ENCODE measurements at places on chromosomes 13 and 19.

- no peak for DNase-seq
These were observed 718.0 kb downstream of the DACH1 start for GRCh38 chr13:71149046-71149445.

DNA sequence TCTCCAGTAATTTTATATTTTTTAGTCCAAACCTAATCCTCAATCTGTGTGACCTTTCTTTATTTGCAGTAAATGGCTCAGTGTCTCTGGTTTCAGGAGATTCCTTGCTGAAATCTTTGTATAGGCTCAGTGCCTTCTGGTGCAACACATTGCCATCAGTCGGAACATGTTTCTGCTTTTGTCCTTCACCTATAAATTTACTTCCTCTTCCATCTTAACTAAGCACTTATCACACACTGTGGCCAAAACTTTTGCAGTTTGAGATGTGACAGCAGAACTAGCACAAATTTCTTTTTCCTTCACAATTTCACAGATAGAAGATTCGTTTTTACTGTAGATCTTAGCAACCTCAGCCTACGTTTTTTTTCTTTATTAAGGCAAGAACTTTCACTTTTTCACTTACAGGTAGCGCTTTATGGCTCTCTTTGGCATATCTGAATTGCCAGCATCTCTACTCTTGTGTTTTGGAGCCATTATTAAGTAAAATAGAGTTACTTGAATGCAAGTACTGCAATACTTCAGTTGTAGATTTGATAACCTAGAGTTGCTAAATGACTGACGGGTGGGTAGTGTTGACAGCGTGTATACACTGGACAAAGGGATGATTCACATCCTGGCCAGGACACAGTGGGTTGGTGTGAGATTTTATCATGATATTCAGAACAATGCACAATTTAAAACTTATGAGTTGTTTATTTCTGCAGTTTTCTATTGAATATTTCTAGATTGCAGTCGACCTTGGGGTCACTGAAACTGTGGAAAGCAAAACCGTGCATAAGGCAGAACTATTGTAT, 44.3 kb downstream of the NDFIP2 start:
- DNase-seq: no peak

- no peak for DNase-seq
These were observed 729.8 kb upstream of the SLC10A2 start for GRCh38 chr13:103795892-103796478.

DNA sequence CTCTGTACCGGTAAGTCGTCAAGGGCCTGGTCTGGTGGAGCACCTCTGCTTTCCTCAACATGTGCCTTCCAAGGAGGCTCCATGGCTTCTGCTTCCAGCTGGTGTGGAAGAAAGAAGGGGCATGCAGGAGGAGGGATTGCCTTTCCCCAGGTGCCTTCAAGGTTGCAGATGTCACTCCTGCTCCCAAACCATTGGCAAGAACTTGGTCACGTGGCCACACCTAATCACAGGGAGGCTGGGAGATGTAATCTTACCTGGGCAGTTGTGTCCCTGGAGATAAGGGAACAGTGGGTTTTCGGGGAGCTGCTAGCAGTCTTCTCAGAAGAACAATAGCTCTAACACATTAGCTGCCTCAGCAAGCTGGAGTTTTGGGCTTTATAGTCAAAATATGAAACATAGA, 9.7 kb upstream of the GPR18 start:
- DNase-seq: no peak

- DNase-seq: no peak
These were observed 142.5 kb downstream of the DCLK1 start for GRCh38 chr13:35988648-35989081.

- peak; percentile 19 for DNase-seq
These were observed 2.0 kb downstream of the SPRY2 start for GRCh38 chr13:80338781-80339562.

- DNase-seq: no peak
These were observed 1.8 kb upstream of the ARRDC5 start for GRCh38 chr19:4904481-4904880.

DNA sequence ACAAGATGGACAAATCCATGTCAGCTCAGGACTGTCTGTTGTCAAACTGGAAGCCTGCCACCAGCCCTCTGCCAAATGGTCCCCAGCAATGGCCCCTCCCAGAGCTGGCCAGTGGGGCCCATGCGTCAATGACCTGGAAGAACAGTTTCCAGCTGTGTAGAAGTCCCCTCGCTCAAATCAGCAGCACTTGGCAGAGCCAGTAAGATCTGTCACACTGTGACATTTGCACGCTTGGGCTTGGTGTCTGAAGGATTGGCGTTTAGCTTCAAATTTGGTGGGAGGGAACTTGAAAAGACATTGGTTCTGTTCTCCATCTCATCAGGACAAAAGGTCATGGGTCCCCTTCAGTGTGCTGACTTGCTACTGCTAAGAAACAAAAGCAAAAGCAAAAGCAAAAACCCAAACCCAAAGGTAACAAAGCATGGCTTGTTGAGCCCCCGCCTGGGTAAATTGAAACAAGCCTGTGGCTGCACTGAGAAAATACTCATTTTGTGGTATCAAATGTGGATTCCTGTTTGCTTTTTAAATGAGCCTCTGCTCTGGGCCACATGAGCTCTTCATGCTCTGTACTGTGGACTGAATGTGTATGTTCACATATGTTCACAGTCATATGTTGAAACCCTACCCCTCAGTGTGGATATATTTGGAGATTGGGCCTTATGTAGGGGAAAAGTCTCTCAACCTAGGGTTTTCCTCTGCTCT, 253.6 kb upstream of the MAB21L1 start:
- no peak for DNase-seq

DNA sequence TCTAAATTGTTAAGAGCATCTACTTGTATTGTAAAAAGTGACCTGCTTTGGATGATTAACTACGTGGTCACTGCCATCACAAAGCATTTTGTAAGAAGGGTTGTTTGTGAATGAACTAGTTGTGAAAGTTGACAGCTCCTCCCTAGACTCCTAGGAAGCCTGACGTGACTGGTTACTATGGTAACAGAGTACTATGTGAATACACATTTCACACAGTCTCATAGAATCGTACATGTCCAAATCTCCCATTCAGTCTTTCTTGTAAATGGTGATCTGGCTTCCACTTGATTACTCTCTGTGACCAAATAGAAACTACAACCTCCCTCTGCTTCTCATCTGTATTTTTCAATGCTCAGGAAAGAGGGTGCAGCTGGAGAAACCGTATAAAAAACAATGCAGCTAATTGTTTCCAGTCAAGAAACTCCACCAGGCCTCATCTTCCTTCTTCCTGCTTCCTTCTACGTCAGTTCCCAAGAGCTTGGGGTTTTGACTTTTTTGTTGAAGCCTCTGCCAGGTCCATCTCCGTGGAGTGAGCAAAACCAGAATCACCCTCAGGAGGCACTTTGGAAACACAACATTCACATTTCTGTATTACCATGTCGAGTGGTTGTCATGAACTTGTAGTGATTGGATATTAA, 83.4 kb downstream of the GPC6 start:
- DNase-seq: no peak

- DNase-seq: no peak
These were observed 152.1 kb downstream of the POSTN start for GRCh38 chr13:37446503-37446902.

DNA sequence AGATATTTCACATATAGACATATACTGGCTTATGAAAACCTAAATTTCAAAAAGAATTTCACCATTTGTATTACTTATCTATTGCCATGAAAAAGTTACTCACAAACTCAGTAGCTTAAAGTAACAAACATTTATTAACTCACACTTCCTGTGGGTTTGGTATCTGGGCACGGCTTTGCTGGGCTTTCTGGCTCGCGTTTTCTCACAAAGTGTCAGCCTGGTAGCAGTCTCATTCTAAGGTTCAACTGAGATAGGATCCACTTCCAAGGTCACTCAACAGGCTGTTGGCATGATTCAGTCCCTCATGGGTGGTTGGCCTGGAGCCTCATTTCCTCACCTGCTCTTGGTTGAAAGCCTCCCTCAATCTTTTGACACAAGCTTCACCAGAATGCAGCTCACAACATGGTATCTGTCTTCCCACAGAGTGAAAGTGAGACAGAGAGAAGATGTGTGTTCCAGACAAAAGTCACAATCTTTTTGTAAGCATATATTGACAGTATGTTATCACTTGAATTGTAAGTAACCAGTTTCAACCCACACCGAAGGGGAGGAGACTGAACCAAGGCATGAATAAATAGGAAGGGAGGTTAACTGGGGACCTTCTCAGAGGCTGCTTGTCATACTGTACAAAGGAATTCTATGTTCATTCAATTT, 1065.8 kb upstream of the SPRY2 start:
- DNase-seq: no peak

DNA sequence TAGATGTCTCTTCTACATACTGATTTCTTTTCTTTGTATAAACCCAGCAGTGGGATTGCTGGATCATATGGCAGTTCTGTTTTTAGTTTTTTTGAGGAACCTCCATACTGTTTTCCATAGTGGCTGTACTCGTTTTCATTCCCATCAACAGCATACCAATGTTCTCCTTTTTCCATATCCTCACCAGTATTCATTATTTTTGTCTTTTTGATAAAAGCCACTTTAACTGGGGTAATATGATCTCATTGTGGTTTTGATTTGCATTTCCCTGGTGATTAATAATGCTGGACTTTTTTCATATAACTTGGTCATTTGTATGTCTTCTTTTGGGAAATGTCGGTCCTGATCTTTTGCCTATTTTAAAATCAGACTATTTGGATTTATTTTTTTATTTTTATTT, 108.5 kb downstream of the PAN3 start:
- DNase-seq: no peak

GRCh38 chr13:87889254-87889653, 218.1 kb downstream of the SLITRK5 start:
- DNase-seq: no peak

- DNase-seq: no peak
These were observed 24.2 kb downstream of the SIAH3 start for GRCh38 chr13:45827318-45827717.

GRCh38 chr13:71320452-71320851, 546.6 kb downstream of the DACH1 start:
- peak; percentile 2 for DNase-seq

DNA sequence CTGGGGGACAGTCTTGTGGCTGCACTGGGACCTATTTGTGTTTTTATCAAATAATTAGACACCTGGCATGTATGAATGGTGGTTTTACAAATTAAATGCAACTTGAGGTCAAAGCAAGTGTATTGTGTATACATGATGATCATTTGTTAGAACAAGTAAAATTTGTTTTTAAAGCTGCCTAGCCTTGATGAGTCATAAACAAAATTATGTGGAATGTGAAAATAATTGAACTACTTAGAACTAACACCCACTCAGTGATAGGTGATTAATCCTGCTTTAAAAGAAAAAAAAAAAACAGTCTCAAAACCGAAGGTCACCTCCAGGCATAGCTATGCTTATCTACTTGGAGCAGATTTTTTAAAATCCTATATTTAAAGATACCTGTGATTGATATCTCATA, 770.3 kb upstream of the SLITRK5 start:
- no peak for DNase-seq

GRCh38 chr19:46533078-46533620, 37.5 kb upstream of the PNMA8B start:
- DNase-seq: no peak

DNA sequence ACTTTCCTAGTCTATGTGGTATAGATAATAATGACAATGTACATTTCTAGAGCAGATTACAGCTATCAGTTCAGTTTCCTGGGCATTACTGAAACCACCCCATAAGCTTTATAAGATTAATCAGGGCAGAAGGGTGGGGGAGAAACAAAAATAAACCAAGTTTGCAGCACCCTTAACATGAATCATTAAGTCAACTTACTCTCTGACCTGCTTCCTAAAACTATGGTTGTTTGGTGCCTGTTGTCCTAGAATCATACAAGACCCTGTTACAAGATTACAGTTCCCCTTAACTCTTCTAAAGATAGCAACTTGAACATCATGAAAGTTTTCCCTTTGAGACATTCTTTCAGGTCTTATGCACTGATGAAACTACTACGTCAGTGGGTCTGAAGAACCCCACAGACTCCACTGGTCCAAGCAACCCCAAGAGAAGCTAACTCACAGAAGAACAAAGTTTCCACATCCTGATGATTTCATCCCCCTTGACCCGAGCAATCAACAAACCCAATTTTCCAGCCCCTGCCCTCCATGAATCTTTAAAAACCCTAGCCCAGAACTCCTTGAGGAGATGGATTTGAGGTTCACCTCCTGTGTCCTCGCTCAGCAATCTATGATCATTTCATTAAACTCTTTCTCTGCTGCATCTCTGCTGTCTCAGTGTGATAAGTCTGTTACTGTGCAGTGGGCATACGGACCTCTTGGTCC, 336.5 kb downstream of the FOXO1 start:
- DNase-seq: no peak

GRCh38 chr13:49874430-49874829, 61.7 kb downstream of the SPRYD7 start:
- no peak for DNase-seq

- DNase-seq: no peak
These were observed 318.3 kb downstream of the NDFIP2 start for GRCh38 chr13:79799059-79799867.

GRCh38 chr13:44440046-44440608, 66.5 kb downstream of the SERP2 start:
- no peak for DNase-seq

GRCh38 chr19:6997679-6998445, 23.4 kb downstream of the MBD3L2B start:
- no peak for DNase-seq

DNA sequence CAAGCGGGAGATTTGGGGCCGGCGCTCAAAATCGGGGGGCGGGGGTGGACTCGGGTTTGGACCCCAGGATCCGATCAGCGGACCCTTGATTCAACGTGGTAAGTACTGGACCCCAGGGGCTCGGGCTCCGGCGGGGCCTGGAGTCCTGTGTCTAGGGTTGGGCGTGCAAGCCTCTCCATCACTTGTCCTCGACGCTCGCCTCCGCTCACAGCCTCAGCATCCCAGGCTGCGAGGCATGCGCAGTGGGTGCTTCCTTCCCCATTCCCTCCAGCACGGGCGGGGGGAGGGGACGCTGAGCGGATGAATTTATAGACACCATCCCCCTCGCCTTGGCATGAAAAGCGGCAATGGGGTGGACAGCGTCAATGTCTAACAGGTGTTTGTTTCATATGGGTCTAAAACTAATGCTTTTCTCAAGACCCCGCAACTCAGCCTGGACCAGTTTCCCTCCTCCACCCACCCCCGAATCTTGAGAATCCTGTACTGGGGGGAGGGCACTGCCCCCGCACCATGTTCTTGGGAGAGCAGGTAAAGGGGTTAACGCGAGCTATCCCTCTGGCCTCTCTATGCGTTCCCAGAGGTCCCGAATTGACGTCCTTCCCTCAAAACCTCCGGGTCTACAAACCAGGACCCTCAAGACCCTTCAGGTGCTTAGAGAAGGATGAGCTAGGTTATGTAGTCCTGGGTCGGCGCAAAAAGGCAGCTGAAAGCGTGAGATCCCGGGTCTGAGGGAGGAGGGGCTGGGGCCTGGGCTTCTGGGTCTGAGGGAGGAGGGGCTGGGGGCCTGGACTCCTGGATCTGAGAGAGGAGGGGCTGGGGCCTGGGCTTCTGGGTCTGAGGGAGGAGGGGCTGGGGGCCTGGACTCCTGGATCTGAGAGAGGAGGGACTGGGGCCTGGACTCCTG, 579 bp downstream of the CPT1C start:
- peak; percentile 69 for DNase-seq

- DNase-seq: no peak
These were observed 4.1 kb upstream of the ZIC5 start for GRCh38 chr13:99975626-99976025.

Data from stimulated activated CD4-positive, alpha-beta T cell treated with anti-CD3 and anti-CD28 coated beads, Interleukin-15, amount 100 ng/mL, for 24 hours (primary cell).